Smooth muscle cell of the umbilical artery (primary cell): ENCODE measurements at places on chromosomes 3 and 15. TPM values are rescaled to one million over a fixed set of nuclear protein-coding genes. Genes with fewer than 3 reads are reported as not detected.

Gene AP3B2
- 0.23 and 0.89 TPM in 2 replicates for total RNA-seq

Gene SH2D7
- total RNA-seq: not detected in 2 replicates

Gene HHLA2
- 0.05 TPM in 1 of 2 replicates, not detected in the other for total RNA-seq

Gene SLC35G2
- total RNA-seq: 4.5 and 9.0 TPM in 2 replicates

Gene AGBL1
- not detected in 2 replicates for total RNA-seq

Gene CCDC39
- total RNA-seq: not detected in 2 replicates

Gene IMPG2
- 0.28 and 0.59 TPM in 2 replicates for total RNA-seq

Gene RTP4
- not detected in 2 replicates for total RNA-seq
